ENCODE measurements at places on chromosomes 5 and 9.

DNA sequence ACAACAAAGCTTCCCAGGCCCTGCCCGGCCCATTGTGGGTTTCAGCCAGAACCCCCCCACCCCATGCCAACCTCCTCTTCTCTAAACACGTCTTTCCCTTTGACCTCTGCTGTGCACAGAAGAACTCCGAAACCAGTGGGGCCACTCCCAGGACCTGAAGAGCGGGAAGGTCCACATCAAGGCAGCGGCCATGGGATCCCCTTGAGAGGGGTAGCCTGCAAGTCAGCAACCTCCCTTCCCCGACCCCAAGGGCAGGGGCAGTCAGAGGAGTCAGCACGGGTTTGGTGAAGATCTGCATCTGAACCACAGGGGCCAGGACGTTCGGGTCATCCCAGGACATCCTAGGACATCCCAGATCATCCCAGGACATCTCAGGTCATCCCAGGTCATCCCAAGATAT, 379.9 kb upstream of the IRX4 start:
- DNase-seq, result no peak

- peak; percentile 37 for DNase-seq
These were observed 13.6 kb downstream of the OTULINL start for GRCh38 chr5:14595189-14595588.

DNA sequence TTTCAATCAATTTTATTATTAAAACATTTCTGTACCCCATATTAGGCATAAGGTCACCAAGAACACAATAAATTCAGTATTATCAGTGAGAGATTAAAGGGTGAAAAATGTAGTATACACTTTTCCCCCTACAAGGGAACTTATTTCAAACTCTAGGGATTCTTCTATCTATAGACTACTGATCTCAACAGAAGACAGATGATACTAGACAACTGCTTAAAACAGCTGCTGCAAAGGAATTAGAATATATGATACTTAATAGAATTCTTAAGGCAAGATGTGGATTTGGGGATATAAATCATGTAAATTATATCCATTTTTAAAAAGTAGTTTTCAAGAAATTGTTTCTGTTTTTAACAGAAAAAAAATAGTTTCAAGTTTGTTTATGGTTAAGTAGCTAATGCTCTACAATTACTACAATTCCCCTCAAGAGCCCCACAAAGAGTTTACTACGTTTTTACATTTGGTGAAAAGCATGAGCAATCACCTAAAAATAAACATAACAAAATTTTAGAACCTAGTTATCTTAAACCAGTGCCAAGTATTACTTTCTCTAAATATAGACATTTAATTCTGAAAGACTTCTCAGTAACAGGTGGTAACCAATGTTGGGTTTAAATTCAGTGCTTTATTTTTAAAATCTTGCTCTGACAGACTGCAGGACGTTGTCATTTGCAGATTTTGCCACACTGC, 6.0 kb downstream of the KIF24 start:
- DNase-seq, result no peak

GRCh38 chr9:96382175-96382574, 1.3 kb downstream of the SLC35D2 start:
- peak; percentile 15 for DNase-seq
